ENCODE measurements at places on chromosomes 6 and 20.

DNA sequence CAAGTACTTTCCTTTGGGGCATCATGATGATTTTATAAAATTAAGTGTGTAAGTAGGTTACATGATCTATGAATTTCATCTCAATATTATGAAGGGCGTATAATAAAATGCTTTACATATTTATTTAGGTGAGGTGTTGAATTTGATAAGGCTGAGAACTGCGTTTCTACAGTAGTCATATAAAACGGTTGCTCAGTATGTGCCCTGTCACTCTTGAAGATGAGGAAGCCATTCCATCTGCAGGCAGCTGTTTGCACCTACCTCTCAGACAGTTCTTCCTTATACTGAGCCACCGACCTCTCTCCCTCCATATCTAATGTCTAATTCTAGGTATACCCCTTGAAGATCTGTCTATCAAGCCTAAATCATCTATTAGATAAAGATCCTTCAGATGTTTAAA is 16.1 kb downstream of the NCOA7 start:
- no peak for DNase-seq

DNA sequence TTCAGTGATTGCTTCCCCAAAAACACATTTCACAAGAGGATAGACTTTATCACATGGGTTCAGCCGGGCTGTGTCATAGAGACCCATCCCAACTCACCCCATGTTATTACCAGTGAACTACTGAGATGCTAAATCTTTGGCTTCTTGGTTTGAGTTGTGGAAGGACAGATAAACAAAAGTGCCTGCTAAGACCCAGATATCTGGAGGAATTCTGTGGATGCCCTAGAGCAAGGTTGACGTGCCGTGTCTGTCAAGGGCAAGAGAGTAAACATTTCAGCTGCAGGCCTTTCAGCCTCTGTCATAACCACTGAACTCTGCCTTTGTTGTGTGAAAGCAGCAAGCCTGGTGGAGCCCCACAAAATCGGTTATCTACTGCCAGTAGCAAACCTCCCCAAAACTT is 11.2 kb upstream of the THBD start:
- no peak for DNase-seq

DNA sequence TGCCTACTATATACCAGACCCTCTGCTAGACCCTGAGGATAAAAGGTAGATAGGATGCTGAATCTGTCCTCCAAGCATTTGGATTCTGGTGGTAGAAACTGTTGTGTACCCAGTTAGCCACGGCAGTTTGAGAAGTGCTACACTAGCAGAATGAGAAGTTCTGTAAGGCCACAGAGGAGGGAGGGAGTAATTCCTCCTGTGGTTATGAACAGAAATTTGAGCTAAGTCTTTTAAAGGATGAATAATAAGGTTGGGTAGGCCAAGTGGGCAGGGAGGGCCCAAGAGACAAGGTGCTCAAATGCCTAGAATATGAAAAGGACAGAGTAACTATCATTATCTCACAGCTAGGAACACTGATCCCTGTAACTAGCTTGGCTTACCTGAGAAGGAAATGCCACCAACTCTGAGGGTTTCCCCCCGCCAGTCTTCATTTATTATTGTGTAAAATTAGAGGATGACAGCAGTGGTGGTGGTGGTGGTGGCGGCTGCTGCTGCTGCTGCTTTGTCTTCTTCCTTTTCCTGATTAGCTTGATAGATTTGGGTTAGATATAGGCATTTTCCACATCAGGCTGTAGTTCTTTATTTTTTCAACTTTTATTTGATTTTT is 243.3 kb downstream of the PRL start:
- no peak for DNase-seq

- no peak for DNase-seq
These were observed 524.0 kb downstream of the CD83 start for GRCh38 chr6:14641423-14642135.

- DNase-seq, result no peak
These were observed 2.0 kb downstream of the NNAT start for GRCh38 chr20:37523012-37523391.

DNA sequence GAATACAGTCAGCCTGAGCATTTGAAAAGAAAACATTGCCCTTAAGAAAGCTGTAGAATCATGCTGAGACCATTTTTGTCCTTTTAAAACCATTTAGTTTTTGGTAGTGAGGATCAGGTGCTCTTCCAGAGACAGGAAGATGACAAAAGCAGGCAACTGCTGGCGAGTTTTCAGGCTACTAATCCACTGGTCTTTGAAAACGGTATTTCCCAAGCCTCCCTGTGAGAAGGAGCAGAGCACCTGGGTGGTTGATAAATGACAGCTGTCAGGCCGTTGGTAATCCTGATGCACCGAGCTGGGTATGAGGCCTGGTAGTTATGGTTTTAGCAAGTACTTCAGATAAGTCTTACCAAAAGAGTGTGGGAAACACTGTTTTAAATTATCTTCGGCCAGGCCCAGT is 10.1 kb upstream of the SEC63 start:
- no peak for DNase-seq

DNA sequence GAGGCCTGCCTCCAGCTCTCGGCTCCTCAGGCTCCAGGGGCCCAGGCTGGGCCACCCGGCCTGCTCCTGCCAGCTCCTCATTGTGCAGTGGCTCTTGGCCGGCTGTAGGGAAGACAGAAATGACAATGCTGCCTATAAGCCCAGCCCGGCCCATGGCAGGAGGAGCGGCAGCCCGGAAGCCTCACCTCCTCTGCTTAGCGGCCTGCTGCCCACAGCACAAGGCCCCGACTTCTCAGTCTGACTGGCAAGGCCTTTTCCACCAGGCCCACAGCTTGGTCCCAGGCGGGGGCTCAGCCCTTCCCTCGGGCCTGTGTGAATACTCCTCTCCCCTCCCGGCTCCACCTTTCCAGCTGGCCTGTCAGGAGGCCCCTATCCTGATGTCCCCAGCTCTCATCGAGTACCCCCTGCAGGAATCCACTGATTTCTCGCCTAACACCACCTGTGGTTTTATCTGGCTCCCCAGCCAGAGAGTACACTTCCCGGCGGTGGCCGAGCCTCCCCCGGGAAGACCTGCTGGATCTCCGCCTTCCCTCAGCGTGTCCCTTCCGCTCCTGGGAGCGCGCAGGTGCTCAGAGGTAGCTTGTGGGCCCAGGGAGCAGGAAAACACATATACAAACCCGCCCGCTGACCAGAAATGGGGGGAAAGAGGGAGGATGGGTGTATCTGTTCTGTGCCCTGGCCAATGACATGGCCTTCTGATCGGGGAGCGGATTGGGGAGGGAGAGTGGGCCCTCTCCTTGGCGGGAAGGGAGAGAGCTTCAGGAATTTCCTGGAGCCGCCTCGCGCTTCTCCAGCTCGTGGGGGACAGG is 963 bp downstream of the DDRGK1 start:
- DNase-seq, result peak; percentile 22

Data from memory B cell (primary cell).